ENCODE measurements at places on chromosomes 7 and 10. TPM values are rescaled to one million over a fixed set of nuclear protein-coding genes. Genes with fewer than 3 reads are reported as not detected.

MOGAT3 gene
- 0.25 TPM for total RNA-seq

GRCh38 chr7:30263090-30263710, 21.2 kb upstream of the ZNRF2 start:
- no peak for DNase-seq

DNA sequence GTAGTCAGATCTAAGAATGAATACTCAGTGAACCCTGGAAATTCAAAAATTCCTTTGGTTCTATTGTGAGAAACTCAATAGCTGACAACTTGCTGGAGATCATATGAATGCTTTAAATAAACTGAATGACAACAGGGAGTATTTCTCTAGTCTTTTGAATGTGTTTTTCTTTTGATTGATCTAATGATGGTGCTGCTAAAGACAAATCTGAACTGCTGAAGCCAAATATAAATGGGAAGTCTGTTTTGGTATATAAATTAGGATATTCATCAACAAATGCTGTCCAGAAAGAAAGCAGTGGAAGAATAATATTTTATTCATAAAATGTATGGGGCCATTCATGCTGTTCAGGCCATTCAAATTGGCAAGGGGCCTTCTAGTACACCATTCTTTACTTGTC, 79.4 kb downstream of the ITGB1 start:
- no peak for DNase-seq

GRCh38 chr7:40800771-40801170, 666.0 kb downstream of the SUGCT start:
- no peak for DNase-seq

GRCh38 chr7:47581804-47582763, at the start of gene TNS3:
Gene TNS3 (minus strand): TSS chr7:47582111. CDS start chr7:47439636, 142,475 bp downstream.
- DNase-seq = peak; percentile 71

DNA sequence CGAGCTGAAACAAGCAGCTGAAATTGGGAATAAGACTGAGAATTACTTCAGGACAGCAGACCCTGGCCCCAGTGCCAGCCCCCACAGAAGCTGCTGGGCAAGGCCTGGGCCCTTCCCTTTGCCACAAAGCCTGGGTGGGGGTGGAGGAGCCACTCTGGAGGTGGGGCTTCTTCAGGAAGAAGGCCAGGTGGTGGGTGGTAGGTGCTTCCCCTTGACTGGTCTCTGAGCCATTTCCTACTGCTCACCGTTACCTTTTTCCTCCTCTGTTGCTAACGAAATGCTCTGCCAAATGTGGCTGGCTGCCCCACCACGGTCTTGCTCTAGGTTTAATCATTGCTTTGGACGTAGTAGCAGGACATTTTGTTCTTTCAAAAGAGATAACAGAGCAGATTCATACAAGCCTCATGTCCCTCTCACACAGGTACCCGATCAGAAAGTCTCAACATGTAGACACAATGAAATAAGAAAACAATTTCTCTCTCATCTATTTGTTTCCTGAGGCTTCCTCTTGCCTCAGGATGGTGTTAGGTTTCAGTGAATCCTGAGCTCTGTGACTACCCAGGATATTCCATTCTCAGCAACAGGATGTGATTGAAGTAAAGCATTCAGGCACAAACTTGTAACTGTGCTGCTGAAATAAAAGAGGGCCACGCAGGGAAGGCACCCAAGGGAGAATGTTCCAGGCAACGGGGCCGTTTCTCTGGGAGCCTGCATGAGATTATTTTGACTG, 66.5 kb downstream of the WDR11 start:
- no peak for DNase-seq

DNA sequence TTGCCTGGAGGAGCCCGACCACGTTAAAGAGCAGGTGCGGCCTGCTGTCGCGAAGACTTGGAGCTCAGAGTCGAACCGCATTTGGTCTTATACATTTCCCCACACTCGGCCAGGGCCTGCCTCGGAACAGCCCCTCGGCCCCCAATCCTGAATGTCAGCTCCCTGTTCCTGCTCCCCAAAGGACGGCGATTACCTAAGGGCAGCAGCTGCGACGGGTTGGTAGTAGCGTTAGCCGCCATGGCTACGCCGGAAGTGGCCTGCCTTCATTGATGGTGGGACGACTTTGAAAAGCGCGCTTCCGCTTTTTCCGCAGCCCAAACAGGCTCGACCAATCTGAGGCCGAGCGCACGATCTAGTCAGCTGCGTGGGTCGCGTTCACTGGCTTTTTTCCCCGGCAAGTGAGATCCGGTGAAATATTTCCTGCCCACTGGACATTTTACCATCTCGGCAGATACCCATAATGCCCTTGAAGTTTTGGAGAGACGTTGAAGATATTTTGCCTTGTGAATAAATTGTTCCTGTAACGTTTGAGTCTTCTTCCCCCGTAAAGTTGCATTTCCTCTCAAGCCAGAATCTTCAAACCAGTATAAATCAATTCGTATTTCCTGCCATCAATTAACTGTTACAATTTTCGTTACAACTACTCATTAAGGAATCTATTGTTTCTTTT, at the start of gene LSM5:
Gene LSM5 (minus strand): TSS at position 254 of the 670 bp plus-strand sequence. CDS start 15 bp downstream, at position 239.
- peak; percentile 96 for DNase-seq

EBLN1 gene
- not detected for total RNA-seq

DNA sequence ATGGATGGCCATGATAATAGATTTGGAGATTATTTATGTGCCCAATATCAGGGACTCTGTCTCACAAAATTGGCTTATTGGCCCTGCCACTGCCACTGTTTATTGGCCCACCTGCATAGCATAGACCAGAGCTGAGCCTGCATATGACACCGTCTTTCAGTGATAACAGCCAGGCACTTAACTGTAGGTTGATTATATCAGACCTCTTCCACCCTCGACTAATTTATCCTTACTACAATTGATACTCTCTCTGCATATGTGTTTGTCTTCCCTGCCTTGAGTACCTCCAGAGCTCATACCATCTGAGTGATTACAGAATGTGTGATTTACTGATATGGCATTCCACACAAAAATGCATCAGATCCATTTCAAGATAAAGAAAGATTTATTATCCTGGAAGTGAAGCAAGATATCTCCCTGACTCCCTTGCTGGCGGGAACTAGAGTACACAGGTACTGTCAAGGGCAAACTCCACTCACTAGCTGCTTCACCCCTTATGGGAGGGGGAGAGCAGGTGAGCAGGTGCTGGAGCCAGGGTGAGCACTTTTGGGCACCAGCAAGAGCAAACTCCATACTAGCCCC, 13.1 kb upstream of the SAMD9L start:
- DNase-seq = no peak

DNA sequence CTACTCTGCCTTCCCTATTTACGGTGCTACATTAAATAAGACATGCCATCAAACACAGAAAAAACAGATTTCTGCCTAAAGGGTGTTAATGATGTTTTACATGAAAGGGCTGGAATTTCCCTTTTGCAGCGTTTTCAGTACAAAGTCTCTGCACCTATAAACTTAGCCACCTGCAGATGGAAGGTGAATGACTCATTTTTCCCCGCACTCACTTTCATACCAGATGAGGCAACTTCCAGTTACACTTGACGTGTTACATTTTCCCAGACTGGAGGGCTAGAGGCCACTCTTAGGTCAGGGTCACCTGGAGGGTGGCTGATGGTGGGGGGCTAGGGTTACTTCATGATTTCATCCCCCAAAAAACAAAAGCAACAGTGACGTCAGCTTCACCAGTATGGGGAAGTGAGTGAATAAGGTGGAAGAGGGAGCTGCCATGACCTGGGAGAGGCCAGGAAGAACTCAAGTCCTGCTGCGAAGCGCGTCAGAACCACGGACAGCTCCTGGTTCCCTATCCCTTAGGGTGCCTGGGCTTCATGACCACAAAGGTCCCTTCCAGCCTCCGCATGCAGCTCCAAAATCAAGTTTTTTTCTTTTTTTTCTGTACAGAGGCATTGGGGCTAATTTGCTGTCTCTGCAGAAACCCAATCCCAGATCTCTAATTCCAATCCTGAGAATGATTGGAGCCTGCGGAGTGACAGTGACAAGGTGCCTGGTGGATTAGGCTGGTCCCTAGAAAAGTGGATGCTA, 94.0 kb downstream of the ADARB2 start:
- DNase-seq = peak; percentile 82

DNA sequence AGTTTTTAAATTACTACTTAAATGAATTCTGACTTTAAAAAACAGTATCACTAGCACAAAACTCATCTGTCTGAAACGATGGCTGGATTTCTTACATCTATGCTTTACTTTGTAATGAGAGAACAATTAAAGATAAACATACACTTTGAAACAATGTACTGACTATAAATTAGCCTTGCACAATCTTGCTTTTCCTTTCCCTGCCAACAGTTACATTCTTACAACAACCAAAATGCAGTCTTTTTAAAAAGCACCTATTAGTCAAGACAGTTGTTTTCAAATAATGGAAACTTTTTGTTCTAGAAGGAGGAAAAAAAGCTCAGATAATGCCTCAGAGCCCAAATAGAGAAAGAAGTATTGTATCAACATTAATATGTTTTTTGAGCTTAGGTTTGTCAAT, 153.3 kb downstream of the ELMO1 start:
- DNase-seq = no peak
